Stimulated activated CD4-positive, alpha-beta T cell treated with anti-CD3 and anti-CD28 coated beads, Interleukin-4, amount 100 ng/mL, for 1 hour (primary cell): ENCODE measurements at places on chromosomes 7 and 10.

DNA sequence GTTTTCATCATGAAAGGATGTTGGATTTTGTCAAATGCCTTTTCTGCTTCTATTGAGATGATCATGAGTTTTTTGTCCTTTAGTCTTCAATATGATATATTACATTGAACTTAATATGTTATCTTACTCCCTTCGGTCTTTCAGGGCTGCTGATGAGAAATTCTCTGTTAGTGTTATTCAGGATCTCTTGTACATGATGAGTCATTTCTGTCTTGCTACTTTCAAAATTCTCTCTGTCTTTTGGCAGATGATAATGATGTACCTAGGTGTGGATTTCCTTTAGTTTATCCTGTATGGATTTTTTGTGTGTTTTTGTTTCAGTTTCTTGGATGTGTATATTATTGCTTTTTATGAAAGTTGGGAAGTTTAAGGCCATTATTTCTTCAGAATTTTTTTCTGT is 320.9 kb upstream of the NPSR1 start:
- no peak for DNase-seq

DNA sequence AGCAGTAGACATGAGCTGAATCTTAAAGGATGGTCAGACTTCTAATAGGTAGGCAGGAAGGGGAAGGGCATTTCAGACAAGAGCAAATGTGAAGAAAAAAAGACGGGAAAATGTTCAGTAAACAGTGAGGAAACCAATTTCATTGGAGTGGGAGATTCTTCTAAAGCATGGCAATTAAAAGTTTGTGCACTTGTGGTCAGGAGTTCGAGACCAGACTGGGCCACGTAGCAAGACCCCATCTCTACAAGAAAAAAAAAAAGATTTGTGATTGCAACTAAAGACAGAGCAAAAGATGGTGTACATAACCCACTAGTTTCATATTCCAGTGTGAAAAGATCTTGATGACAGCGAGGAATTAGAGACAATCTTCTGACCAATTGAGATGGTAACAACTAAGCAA is 41.7 kb downstream of the CCDC71L start:
- no peak for DNase-seq

- no peak for DNase-seq
Observed at GRCh38 chr10:44020322-44021111, 364.4 kb downstream of the CXCL12 start.

DNA sequence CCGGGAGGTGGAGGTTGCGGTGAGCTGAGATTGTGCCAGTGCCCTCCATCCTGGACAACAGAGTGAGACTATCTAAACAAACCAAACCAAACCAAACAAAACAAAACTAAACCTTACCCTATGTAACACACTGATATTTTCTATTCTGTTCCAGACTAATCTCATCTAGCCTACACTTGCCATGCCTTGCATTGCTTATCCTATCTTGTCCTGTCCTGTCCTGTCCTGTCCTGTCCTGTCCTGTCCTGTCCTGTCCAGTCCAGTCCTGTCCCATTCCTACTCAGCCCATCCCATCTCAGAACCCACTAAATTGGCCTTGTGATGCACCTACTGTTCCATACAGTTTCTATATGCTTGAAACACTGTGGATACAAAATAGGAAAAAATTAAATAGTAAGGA is 64.7 kb upstream of the HDAC9 start:
- DNase-seq: no peak
